ENCODE measurements at places on chromosomes 12 and 14. TPM values are rescaled to one million over a fixed set of nuclear protein-coding genes. Genes with fewer than 3 reads are reported as not detected.

The DAO gene
- total RNA-seq, result not detected

The CLEC2B gene
- not detected for total RNA-seq

- peaks cover 25% of the 10 kb centered on the region for H3K4me1 ChIP-seq
- DNase-seq, result no peak
- H3K36me3 ChIP-seq, result no peaks in the 10 kb centered on the region
- no peak overlapping the region for H3K4me3 ChIP-seq
- H3K27me3 ChIP-seq, result no peaks in the 10 kb centered on the region
Measured at GRCh38 chr12:58537278-58537677, 383.0 kb downstream of the LRIG3 start.

DNA sequence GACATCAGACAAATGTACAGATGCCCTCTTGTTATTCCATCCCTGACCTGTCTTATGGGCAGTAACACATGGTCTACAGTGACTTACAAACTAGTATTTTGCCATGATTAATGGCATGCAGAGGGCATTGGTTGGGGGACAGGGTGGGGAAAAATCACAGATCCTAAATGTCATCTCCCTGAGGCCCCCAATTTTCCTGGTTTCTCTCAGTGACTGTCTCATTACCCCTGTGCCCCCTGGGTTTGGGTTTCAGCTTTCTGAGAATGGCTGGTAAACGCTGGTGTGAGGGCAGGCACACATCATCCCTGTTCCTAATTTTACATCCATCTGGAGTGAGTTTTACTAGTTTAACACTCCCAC, 10.1 kb downstream of the KRT76 start:
- H3K4me3 ChIP-seq, result no peak overlapping the region
- no peaks in the 10 kb centered on the region for H3K36me3 ChIP-seq
- no peak overlapping the region for H3K27ac ChIP-seq

Measured in progenitor cell of endocrine pancreas (in vitro differentiated cells).